ENCODE measurements at places on chromosomes 2 and 18. TPM values are rescaled to one million over a fixed set of nuclear protein-coding genes. Genes with fewer than 3 reads are reported as not detected.

Gene TTR
- total RNA-seq: 6.1 TPM

Gene SKOR2
- total RNA-seq: 19.9 TPM

Gene INPP5D
- total RNA-seq: 4.9 TPM

Gene CRYGC
- total RNA-seq: not detected

Gene SNTG2
- 4.9 TPM for total RNA-seq

Gene NT5C1B
- total RNA-seq: 0.09 TPM

Gene CUL3
- 104 TPM for total RNA-seq

Gene CASP8
- total RNA-seq: 2.7 TPM

Gene TPGS2
- 104 TPM for total RNA-seq

Gene SMAD7
- total RNA-seq: 14.9 TPM

Gene EHD3
- total RNA-seq: 11.8 TPM

Gene LYG1
- 1.00 TPM for total RNA-seq

Gene PROKR1
- 2.7 TPM for total RNA-seq

Gene C2orf66
- 1.8 TPM for total RNA-seq

Gene KCNJ13
- 0.82 TPM for total RNA-seq

Gene TBR1
- 0.64 TPM for total RNA-seq

Gene UGT1A4
- total RNA-seq: not detected

Gene GPR17
- total RNA-seq: 8.9 TPM

Gene UGT1A10
- total RNA-seq: not detected

Gene TXNDC2
- not detected for total RNA-seq

Data from cerebellum (tissue), 4 donors.